MV-4-11 (cell line): ENCODE measurements at places on chromosomes 7 and 10.

GRCh38 chr7:105924945-105925344 lies 38.1 kb upstream of the CDHR3 start:
- no peak for DNase-seq

- DNase-seq, result no peak
These were observed 41.8 kb upstream of the LRGUK start for GRCh38 chr7:134085311-134085710.

DNA sequence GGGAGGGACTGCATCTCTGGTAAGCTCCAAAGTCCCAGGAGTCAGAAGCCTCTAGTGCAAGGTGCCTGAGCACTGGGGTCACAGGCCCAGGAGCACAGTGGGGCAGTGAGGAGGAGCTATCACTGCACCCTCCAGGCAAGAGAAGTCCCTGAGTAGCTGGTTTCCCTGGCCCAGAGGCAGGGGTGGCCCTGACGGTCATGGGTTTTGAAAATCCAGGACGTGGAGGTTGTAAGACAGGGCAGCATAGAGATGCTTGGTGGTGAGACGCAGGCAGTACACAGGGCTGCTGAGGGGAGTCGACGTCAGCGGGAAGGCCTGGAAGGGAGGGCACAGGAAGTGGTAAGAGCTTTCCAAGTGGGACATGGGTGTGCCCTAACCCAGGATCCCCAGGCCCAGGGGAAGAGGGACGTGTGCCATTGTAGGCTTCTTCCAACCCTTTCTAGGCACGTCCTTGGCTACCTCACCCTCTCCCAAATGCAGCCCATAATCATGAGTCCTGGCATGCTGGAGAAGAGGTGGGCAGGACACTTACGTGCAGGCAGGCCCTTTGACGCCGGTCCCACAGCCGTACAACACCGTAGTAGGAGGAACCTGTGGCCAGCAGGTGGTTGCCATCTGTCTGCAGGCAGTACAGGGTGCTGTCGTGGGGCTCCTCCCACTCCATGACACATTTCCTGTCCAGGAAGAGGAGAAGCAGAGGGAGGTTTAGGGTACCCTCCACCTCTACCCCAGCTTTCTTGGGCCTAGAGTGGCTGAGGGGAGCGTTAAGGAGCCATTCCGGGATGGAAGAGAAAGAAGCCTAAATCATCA lies 23.2 kb downstream of the DPCD start:
- DNase-seq, result peak; percentile 7

- DNase-seq, result no peak
These were observed 36.4 kb upstream of the JCAD start for GRCh38 chr10:30095631-30096422.

DNA sequence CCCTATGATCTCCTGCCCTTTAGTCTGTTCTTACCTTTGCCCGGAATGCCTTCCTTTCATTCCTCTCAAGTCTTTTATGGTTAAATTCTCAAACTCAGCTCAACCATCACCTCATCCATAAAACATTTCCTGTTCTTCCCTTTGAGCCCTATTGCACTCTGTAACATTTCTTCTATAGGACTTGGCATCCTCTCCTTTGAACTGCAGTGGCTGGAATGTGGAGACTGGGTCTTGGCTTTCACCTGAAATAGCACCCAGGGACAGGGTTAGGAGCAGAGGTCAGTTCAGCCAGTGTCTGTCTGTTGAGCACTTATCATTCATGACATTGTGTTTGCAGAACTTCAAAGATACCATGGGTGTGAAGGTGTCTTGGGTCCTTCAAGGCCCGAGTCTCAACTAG lies 7.2 kb downstream of the NFE2L3 start:
- no peak for DNase-seq

GRCh38 chr7:90626013-90626412 lies 29.9 kb downstream of the CDK14 start:
- no peak for DNase-seq

DNA sequence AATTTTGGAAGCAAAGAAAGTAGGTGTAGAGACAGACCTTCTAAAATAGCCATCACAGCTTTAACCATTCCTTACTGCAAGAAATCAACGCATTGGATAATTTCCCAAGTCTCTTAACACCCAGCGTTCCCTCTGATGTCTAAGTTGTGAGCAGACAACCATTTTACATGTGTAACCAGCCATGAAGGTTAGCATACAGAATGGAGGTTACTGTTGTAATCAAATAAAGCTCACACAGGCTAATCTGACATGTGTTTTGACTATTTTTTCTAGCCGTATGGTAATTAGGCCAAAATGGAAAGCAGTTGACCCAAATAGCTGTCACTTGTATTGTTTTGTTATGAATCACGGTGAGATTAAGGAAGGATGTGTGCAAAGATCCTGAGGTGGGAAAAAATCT lies 336.4 kb downstream of the RNLS start:
- no peak for DNase-seq

GRCh38 chr10:23381298-23382040 lies 36.9 kb upstream of the C10orf67 start:
- DNase-seq, result no peak
